ENCODE measurements at places on chromosomes 16 and 17.

DNA sequence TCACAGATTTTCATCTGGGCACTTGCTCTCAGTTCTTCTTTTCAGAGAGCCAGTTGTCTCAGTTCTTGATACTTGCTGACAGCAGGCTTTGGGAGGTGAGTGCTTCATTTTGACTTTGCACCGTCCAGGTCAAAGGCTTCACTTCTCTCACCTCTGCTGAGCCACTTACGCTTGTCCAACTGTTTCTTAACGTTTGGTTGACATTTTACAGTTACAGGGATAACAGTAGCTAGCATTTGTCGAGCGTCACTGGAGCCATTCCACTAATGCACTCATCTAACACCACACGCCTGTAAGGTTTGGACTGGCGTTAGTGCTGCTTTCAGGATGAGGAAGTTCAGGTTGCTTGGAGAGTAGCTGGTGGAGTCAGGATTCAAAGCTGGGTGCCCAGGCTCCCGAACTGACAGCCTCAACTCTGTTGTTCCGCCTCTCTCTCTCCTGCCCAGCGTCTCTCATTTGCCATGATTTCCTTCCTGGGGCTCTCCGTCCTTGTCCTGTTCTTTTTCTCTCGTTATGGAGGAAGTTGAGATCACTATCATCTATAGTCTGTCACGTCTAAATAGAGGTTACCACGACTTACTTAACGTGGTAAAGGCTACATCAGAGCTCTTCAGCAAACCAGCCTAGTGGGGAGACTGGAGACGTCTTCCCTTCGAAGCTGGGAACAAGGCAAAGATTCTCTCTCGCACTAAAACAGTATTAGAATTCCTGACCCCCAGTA is 220.8 kb downstream of the RPTOR start:
- DNase-seq: no peak

DNA sequence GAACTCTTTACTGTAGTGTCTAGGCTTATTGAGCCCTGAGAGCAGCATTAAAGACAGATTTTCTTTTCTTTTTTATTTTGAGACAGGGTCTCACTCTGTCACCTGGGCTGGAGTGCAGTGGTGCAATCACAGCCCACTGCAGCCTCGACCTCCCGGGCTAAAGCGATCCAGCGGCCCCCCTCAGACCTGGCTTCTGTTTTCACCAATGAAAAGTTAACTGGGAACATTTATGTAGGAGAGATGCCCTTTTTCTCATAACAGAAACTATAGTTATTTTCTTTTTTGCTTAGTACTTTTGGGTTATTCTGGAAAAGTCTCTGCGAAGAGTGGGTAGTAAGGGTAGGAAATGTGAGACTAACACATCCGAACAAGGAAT is 1.5 kb downstream of the MAP1LC3B start:
- DNase-seq: no peak

DNA sequence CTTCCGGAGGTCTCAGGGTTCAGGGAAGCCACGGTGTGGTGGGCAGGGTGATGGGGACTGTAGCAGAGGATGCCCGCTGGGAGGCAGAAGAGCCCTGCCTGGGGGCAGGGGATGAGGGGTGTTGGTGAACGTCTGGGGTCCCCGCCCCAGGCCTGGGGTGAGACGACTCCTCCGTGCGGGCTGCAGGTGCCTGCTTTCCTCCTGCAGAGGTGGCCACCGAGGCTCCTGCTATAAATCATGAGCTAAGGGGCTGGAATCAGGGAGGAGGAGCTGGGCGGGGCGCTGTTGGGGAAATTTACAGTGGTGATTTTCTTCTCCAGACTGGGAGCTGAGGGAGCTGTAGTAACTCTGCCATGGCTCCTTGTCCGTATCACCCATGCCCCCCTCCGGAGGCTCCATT is 167.0 kb downstream of the MRM1 start:
- DNase-seq: no peak

- peak; percentile 41 for DNase-seq
Observed at GRCh38 chr16:2949705-2950352, 14.2 kb upstream of the KREMEN2 start.

DNA sequence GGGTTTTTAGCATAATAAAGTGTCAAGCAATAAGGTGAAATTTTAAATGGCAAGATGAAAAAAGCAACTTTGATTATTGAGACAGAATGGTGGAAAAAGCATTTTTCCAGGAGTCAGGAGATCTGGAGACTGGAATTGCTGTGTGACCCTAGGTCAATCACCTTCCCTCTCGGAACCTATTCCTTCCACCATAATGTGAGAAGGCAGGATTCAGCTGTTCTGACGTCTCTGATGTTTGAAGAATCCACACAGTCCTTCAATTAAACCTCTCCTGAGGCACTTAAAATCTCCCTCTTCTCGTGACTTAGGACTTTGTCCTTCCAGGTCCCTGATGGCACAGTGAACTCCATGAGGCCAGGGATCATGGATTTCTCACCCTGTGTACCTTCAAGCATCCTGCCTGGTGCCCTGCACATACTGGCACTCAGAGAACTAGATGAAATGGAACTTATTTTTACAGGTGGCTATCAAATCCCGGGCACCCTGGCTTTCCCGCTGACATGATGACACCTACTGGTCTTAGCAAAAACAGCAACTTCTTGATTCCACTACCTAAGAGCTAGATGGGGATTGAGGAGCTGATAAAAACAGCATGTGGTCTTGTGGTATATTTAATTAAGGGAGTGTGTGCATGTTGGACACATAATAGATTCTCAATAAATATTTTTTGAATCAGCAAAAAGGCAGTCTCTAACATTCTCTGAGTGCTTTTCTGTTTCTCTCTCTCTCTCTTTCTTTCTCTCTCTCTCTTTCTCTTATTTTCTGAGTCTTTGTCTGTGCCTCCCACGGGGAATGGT is 2.3 kb upstream of the CCDC182 start:
- DNase-seq: no peak

DNA sequence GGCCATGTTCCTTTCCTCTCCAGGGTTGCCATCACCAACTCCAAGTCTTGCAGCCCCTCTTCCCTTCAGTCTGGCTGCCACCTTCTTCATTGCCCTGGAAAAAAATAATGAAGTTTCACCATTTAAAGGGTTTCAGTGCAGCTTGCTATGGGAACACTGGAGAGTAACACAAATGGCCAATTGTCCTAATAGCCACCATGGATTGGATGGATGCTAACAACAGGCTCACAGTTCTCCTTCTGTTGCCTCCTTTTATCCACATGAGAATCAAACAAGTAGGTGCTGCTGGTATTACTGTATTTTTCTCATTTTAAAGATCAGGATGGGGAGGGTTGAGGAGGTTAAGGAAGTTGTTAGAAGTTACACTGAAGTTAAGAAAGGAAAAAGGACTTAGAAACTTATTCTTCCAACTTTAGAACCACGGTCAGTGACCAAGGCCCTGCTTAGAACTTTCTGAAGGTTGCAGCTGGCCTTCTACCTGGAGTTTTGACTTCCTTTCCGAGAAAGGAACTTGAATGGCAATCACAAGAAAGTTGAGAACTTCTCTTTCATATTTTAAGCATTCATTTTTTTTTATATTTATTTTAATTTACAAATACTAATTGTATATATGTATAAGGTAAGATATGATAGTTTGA is 198.0 kb upstream of the MAF start:
- no peak for DNase-seq

- DNase-seq: no peak
Observed at GRCh38 chr17:16933317-16934132, 38.4 kb downstream of the TNFRSF13B start.

- DNase-seq: no peak
Observed at GRCh38 chr16:56732366-56732765, 2.4 kb downstream of the NUP93 start.

DNA sequence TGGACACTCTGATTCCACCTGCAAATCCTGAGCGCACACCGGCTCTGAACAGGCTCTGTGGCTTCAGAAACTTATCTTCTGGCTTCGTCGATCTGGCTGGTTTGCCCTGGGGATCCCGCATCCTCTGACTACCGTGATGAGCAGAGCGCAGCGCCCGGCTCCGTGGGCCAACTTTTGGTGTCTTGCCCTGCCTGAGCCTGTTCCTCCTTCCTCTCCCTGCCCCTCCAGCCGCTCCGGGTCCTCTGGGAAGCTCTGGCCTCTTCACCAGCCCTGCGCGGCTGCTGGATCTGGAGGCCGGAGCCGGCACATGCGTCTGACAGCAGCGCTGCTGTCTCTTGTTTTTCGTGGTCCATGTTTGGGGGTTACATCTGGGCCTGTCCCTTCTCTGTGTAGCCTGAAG is 65.6 kb downstream of the JPH3 start:
- DNase-seq: no peak

DNA sequence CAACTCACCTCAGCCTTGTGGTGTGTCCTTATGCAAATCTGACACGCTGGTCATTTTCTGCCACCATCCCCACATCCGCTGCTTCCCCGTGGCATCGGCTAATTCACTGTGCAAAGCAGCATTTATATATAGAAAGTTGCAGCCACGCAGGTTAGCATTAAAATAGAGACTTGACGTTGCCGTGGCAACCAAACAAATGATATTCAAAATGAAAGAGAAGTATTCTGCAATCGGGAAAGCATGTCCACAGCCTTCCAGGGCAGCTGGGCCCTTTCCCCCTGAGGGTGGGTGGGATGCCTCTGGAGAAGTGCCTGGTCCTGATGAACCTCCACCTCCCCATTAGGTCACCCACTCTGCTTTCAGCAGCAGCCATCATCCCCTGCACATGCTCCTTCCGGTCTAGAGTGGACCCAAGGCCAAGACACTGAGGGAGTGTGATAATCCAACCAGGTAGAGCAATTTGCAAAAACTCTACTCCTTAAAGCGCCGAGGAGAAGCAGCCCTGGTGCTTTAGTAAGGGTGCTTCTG is 138.7 kb downstream of the GAS7 start:
- DNase-seq: no peak

- no peak for DNase-seq
Observed at GRCh38 chr17:82301916-82302567, 15.4 kb downstream of the CD7 start.

DNA sequence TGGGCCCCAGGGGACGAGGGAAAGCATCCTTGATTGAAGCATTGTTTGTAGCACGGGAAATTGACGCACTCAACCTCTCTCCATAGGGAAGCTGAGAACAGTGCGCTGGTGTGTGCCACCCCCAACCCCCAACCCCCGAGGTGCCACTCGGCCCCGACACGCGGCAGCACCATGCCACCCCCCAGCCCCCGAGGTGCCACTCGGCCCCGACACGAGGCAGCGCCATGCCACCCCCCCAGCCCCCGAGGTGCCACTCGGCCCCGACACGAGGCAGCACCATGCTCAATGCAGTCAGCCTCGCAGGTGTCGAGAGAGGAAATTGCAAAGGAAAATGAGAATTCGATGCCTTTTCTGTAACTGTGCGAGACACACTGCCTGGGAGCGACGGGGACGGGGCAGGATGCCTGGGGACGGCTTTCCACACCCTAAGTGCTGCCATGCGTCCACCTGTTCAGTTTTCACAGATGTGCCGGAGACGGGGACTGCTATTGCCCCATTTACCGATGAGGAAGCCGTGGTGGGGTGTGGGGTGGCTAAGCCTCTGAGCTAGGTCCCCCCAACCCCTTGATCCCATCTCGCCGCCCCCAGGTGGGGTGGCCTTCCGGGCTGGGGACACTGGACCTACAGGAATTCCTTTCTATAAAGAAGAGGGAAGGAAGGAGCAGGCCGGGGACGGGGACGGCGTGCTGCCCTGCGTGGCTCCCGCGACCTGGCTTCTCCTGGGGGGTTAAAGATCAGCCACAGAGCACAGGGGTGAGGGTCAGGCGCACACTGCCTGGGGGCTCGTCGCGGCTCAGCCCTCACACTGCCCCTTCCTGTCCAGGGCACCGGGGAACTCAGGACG is 9.8 kb downstream of the CBFA2T3 start:
- no peak for DNase-seq

- no peak for DNase-seq
Observed at GRCh38 chr17:32854832-32855389, 22.0 kb downstream of the MYO1D start.

DNA sequence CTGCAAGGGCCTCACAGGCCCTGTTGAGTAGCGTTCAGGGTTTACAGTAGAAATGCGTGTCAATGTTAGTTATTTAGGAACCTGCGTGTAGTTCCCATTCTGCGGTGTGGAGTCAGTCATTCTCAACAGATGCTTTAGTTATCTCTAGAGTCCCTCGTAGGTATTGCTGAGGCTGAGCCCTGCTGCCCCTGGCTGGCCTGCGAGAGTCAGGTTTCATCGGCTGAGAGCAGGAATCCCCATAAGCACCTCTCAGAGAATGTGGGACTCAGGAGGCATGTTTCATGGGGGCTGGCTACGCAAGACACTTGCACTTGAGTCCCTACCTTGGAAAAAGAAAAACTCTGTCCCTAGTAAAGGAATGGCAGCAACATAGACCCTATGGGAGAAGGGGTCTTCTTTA is 347.5 kb upstream of the ASIC2 start:
- no peak for DNase-seq

GRCh38 chr16:82657239-82657638 is 30.5 kb downstream of the CDH13 start:
- no peak for DNase-seq

- no peak for DNase-seq
Observed at GRCh38 chr17:33335491-33336173, 42.5 kb upstream of the ASIC2 start.

DNA sequence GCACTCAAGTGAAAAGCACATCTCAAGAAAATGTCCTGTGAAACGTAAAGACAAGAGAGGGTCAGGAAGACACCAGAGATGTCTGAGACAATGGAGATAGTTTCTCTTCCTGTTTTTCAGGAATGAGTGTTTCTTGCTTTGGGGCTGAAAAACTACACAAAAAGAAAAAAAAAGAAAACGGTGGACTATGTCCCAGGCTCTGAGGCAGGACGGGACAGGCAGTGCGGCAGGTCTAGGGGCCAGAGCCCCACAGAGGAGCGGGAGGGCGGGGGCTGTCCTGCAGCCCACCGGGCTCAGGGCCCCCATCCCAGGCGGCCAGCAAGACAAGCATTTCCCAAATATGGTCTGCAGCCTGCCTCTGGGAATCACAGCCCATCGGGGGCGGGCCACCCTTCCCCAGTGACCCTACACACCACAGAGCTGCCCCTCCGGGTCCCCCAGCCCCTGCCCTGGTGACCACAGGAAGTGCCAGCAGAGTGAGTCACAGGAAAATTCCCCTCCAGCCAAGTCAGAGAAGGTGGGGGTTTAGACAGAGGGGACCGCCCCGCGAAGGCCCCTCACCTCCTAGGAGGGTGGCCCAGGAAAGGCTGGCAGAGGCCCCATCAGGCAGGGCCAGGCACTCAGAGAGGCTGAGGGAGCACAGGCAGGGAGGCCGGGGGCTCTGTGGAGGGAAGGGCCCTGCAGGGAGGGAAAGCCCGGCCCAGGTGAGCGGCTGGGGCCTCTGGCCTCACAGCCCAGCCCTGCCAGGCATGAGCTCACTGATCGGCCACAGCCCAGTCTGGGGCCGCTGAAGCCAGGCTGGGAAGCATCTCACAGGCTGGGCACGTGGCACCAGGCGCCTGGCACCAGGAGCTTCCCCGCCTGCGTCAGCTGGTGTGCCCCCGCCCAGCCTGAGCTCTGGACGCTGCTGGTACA is 6.3 kb downstream of the BCAR1 start:
- DNase-seq: peak; percentile 87
